ENCODE measurements at places on chromosomes 12 and 14.

DNA sequence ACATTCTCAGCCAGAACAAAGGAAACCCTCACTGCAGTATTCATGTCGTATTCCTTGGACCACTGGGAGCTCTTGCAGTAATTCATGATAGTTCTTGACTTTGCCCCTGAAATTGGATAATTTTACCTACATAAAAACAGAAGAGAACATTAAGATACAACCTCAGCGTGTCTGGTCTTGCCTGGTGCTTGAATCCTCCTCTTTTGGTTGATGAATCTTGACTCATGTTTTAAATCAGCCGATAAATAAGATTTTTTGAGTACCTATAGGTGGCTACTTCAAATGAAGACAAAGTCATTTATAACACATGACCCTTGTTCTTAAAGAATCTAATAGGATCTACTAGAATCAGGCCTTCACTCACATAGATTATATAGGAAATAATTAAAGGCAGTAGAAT is 221.0 kb downstream of the PTPRO start:
- no peak for DNase-seq

GRCh38 chr12:99386907-99387306 is 260.6 kb upstream of the GARIN6 start:
- no peak for DNase-seq

DNA sequence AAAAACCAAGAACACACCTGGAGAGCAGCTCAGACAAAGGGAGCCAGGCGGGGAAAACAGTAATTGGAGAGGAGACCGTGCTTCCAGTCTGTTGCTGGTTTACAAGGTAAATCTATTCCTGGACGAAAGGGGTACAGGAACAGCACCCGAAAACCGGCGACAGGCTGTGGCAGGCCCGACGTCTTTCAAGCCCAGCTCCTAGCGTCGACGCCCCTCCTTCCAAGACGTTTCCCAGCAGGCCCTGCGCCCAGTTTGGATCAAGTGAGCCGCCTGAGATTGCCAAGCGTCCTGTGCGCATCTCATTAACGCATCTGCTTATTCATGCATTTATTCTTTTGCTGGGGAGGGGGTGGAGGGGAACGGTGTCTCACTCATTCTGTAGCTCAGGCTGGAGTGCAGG is 1.4 kb downstream of the C12orf56 start:
- DNase-seq, result no peak

DNA sequence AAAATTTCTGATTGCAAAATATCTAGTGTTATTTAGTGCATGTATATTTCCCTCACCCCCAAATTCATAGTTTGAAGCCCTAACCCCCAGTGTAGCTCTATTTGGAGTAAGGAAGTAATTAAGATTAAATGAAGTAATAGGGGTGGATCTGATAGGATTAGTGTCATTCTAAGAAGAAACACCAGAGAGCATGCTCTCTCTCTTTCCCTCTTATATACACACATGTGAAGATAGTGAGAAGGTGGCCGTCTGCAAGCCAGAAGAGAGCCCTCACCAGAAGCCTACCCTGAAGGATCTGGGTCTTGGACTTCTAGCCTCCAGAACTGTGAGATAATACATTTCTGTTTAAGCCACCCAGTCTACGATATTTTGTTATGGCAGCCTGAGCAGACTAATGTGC is 120.3 kb downstream of the TMEM30B start:
- DNase-seq, result no peak

GRCh38 chr12:89899651-89900050 is 191.0 kb upstream of the ATP2B1 start:
- no peak for DNase-seq

DNA sequence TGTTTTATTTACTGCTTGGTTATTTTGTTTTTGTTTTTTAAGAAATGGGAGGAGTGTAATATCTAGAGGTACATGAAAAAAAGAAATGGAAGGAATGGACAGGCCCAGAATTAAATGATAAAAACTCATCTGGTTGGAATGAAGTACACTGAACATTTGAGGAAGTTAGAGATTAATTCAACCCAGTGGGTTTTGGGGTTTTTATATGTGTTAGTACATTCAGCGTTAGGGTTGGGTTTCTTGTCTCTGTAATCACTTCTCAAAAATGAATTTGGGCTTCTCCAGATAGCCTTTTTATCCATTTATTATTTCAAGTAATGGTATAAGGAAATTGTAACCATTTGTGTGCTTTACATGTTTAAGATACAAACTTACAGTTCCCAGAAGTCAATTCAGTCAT is 19.5 kb upstream of the NUP107 start:
- no peak for DNase-seq

GRCh38 chr12:10153271-10154144 is 18.4 kb downstream of the OLR1 start:
- peak; percentile 86 for DNase-seq
